ENCODE measurements at places on chromosomes 5 and 9.

GRCh38 chr5:66710557-66711088 is 114.4 kb downstream of the MAST4 start:
- DNase-seq: peak; percentile 63

GRCh38 chr5:86983208-86983607 is 284.5 kb upstream of the RASA1 start:
- DNase-seq: no peak

GRCh38 chr5:22505891-22506290 is 347.3 kb downstream of the CDH12 start:
- DNase-seq: no peak

- no peak for DNase-seq
Measured at GRCh38 chr9:127898433-127899127, 823 bp downstream of the ST6GALNAC6 start.

- no peak for DNase-seq
Measured at GRCh38 chr5:39121315-39121714, 47.1 kb upstream of the RICTOR start.

DNA sequence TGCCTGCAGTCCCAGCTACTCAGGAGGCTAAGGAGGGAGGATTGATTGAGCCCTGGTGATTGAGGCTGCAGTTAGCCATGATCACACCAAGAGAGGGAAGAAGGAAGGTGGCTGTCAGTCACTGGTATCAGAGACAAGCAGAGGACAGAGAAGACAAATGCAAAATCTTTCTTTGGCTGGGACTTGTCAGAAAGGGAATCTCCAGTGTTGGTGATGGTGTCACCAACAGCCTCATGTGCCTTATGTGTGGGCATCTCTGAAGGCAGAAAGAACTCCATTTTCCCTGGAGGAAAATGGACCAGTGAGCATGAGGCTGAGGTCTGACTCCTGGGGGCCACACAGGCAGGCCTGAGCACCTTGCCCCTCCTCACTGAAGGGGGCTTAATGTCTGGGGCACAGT is 12.1 kb upstream of the RNF183 start:
- DNase-seq: no peak

GRCh38 chr5:171969288-171969880 is 37.1 kb downstream of the FBXW11 start:
- no peak for DNase-seq

DNA sequence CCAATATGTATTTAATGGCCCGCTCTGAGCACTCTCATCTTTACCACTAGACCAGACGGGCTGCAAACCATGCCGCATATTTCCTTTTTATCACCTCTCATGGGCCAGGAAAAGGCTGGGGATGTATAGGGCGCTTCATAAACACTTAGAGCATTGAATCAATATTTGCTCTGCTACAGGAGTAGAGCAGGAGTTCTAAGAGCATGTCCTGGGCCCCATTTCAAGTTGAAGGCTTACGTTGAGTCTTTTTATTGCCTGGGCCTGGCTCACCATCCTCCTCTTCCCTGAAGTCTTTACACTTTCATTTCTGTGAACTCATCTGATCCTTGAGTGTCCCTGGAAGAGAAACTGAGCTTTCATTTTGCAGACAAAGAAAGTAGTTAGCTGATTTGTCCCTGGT is 112.4 kb downstream of the FSTL4 start:
- DNase-seq: no peak

- DNase-seq: peak; percentile 15
Measured at GRCh38 chr5:174533751-174534241, 190.6 kb upstream of the MSX2 start.

- no peak for DNase-seq
Measured at GRCh38 chr5:81850501-81851357, 99.8 kb upstream of the SSBP2 start.

GRCh38 chr9:71752352-71752751 is 16.0 kb downstream of the CEMIP2 start:
- DNase-seq: no peak

DNA sequence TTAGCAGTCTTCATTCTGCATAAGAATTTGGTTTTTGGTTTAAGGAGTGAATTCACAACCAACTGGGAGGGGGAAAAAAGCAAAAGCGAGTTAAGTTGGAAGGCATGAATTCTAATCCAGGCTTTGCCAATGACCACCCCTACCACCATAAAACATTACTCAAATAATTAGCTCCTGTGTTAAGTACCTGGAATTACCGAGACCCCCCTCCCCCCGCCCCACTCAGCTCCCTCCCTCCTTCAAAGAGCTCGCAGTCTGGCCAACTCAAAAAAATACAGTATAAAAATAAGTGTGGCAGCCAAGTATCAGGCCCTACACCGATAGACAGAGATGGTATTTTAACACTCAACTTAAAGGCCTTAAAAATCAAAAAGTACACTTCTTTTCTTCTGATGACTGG is 492 bp downstream of the ATG12 start:
- DNase-seq: no peak

- DNase-seq: peak; percentile 60
Measured at GRCh38 chr9:94157050-94157801, 73.0 kb downstream of the PTPDC1 start.

DNA sequence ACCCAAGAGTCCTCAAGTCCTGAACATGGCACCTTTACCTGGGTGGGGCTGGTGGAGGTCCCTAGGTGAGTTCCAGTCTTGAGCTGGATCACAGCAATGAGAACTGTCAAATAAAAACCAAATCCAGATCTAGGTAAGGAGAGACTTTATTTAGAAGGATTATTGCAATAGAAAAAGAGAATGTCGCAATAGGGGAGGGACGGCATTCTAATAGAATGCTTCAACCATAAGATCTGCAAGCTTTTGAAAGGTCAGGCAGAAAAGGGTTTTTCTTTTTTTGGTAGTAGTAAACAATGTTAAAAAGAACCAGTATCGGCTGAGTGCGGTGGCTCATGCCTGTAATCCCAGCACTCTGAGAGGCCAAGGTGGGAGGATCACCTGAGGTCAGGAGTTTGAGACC is 5.2 kb upstream of the GCNT1 start:
- no peak for DNase-seq

DNA sequence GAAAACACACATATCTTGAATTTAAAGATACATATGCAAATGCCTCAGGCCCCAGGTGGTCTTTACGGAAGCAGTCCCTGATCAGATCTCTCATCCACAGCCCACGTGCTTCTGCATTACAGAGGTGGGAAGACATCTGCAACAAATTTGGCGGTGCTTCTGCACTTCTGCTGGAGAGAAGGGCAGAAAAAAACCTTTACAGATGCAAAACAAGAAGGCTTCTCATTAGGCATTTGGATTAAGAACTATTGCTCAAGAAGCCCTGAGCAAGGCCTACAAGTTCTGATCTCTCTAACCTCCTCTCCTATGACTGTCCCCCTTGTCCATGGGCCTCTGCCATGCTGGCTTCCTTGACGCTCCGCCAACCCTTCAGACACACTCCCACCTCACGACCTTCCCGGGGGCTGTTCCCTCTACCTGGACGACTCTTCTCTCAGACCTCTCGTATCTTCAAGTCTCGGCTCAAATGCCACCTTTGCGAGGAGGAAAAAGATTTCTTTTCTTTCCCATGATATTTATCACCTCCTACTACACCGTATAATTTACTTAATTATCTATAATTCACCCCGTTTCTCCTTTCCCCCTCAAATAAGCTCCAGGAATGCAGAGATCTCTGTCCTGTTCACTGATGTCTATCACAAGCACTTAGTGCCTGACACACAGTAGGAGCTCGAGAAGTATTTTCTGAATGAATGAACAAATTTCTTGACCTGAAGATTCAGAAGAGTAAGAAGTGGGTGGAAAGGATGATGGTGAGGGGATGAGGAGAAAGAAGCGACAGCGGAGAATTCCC is 1.1 kb downstream of the MTMR12 start:
- no peak for DNase-seq

DNA sequence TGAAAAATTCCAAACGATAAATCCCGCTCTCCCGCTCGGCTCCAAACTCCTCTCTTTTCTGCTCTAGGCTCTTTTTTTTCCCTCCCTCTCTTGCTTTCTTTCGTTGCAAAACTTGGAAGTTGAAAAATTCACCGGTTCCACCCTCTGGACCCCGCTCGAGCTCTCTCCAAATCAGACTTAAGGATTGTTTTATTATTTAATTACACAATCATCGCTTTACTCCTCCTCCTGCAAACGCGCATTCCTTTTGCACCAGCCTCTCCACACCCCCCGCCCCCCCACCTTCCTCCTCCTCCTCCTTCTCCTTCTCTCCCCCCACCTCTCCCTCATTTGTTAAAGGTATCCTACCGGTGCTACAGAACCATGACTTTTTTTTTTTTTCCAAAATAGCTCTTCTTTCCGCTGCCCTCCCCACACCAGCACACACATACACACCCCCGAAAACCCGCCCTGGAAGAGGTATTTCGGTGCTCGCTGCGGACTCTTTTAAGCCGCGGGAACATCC is 535 bp upstream of the NFIB start:
- DNase-seq: peak; percentile 51

- no peak for DNase-seq
Measured at GRCh38 chr5:171813813-171814490, 28.3 kb downstream of the SMIM23 start.

- DNase-seq: no peak
Measured at GRCh38 chr5:5317976-5318375, 104.5 kb upstream of the ICE1 start.

GRCh38 chr9:114400219-114400618 is 12.4 kb upstream of the AKNA start:
- DNase-seq: no peak

GRCh38 chr5:117973785-117974184 is 1014.6 kb downstream of the DTWD2 start:
- DNase-seq: no peak

- no peak for DNase-seq
Measured at GRCh38 chr9:38700695-38701094, 19.2 kb downstream of the FAM240B start.

DNA sequence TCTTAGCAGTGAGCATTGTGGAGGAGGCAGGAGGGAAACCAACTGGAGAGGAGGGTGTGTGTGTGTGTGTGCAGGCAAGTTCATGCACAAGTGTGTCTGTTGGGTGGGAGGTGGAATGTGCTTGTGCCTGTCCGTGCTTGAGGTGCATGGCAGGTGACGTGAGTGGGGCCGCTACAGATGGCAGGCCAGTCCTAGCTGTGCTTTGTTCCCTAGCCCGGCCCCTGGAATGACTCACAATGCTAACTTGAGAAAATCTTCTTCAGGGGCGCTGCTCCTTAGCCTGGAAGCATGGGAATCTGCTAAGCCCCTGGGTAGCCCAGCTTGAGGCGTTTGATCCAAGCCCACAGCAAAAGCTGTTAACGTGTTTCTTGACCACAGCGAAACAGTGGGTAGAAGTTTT is 25.0 kb upstream of the DMRT2 start:
- DNase-seq: no peak

- no peak for DNase-seq
Measured at GRCh38 chr9:129140397-129141065, 29.3 kb downstream of the PTPA start.

DNA sequence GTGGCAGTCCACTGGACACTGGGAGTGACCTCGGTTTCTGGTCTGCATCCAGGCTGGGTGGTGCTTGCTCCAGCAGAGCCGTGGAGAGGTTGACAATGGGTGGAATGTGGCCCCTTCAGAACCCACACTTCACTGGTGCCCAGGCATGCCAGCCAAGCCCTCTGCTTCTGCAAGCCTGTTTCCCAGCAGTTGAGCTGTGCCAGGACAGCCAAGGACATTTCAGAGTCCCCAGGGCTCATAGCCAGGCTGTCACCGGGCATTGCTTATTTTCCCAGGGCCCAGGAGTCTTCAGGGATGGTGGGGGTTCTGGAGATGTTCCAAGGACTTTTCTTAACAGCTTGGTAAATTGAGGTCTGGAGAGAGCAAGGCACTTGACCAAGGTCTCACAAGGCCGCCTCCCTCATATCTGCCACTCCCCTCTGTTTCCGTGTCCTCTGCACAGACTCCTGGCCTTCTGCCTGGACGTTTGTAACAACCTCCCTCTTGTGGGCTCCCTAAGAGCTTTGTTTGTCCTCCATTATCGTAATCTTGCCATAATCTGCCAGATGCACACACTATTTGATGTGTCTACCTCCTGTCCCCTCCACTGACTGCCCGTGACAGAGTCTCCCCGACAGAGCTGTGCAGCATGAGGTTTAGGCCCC is 3.8 kb upstream of the NDST1 start:
- no peak for DNase-seq

GRCh38 chr5:79107020-79107796 is 4.4 kb upstream of the BHMT start:
- DNase-seq: no peak

DNA sequence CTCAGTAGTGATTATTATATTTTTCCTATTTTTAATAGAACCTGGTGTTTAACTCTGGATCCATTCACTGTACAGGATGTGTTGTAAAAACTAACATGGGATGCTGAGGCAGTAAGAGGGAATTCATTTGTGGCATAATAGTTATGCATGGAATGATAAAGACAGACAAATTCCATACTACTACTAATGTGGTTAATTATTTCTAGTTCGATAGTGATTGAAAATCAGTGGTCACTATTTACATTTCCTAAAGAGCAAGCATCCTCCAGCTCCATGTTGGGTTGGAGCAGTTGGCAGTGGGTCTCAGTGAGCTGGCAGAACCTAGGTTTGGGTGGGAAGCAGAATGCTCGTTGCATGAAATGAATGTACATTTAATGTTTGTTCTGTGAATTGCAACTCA is 122.6 kb downstream of the SAXO1 start:
- DNase-seq: no peak

DNA sequence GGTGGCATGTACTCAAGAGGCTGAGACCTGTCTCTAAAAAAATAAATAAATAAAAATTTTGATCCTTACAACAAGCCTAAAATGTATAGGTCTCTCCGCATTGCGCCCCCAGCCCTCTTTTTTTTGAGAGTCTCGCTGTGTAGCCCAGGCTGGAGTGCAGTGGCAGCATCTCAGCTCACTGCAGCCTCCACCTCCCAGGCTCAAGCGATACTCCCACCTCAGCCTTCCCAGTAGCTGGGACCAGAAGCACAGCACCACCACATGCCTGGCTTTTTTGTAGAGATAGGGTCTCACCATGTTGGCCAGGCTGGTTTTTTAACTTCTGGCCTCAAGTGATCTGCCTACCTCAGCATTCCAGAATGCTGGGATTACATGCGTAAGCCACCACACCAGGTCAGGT is 2.2 kb upstream of the GARIN3 start:
- DNase-seq: no peak

DNA sequence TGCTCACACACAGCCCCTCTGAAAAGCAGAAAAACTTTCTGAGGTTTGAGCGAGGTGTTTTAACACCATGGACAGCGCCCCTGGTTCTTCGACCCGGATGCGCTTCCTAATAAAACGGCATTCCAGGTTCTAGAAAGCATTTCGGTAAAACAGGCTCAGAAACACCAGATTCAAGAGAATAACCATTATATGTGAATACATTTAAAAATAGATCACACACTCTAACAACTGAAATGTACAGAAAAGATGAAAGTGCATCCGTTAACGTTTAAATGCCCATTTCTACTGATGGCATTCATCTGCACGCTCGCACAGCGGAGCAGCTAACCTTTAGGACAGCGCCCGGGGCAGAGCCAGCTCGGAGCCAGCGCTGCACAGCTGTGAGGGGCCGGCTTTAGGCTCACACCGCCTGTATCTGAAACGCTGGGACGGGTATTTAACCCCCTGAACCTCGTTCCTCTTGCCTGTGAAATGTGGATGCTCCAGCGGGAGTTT is 26.3 kb upstream of the TENT4A start:
- DNase-seq: no peak

GRCh38 chr5:180802325-180803180 is at the start of gene MGAT1:
Gene MGAT1 (minus strand): TSS chr5:180802806. CDS start chr5:180792971, 9,835 bp downstream.
- no peak for DNase-seq

Measured in brain pericyte (primary cell).